ENCODE measurements at places on chromosomes 2 and 18. TPM values are rescaled to one million over a fixed set of nuclear protein-coding genes. Genes with fewer than 3 reads are reported as not detected.

Gene ACTR2
- total RNA-seq, result 86.1 TPM

Gene METTL4
- total RNA-seq, result 9.7 TPM

Gene ERMN
- total RNA-seq, result 25.1 TPM

Gene CHRNG
- total RNA-seq, result not detected

Gene ANKRD29
- 0.52 TPM for total RNA-seq

Gene RBKS
- total RNA-seq, result 12.1 TPM

Gene MALL
- total RNA-seq, result 0.21 TPM

Gene CXCR4
- total RNA-seq, result 1,915 TPM

Gene PCBP1
- total RNA-seq, result 91.0 TPM

Gene RAMP1
- total RNA-seq, result 2.1 TPM

Gene DUSP2
- total RNA-seq, result 891 TPM

Gene MREG
- 1.9 TPM for total RNA-seq

Gene RFX8
- total RNA-seq, result 0.21 TPM

Gene NGEF
- 0.21 TPM for total RNA-seq

Gene DSG3
- not detected for total RNA-seq

Gene MATN3
- not detected for total RNA-seq

Gene FTCDNL1
- 1.7 TPM for total RNA-seq

Gene DSG2
- 0.21 TPM for total RNA-seq

Gene UNC50
- total RNA-seq, result 13.7 TPM

Gene MC4R
- not detected for total RNA-seq

Gene GAL3ST2
- 2.5 TPM for total RNA-seq

Gene HOXD13
- not detected for total RNA-seq

Gene MYO3B
- 0.21 TPM for total RNA-seq

Gene HTR2B
- total RNA-seq, result not detected

Gene SIX2
- total RNA-seq, result 0.10 TPM

Gene SNORC
- under 0.01 TPM for total RNA-seq

Gene PRKAG3
- total RNA-seq, result not detected

Gene PLA2R1
- total RNA-seq, result not detected

Gene TACR1
- total RNA-seq, result under 0.01 TPM

Gene ANKRD53
- total RNA-seq, result 0.10 TPM
